Stimulated activated CD4-positive, alpha-beta T cell treated with anti-CD3 and anti-CD28 coated beads, Interleukin-15, amount 100 ng/mL, for 24 hours (primary cell): ENCODE measurements at places on chromosomes 13 and 19.
A peak's percentile ranks its signal among the peaks of the same experiment; 100 is the strongest.

GRCh38 chr13:96946709-96947311 is 47.5 kb downstream of the OXGR1 start:
- no peak for DNase-seq

DNA sequence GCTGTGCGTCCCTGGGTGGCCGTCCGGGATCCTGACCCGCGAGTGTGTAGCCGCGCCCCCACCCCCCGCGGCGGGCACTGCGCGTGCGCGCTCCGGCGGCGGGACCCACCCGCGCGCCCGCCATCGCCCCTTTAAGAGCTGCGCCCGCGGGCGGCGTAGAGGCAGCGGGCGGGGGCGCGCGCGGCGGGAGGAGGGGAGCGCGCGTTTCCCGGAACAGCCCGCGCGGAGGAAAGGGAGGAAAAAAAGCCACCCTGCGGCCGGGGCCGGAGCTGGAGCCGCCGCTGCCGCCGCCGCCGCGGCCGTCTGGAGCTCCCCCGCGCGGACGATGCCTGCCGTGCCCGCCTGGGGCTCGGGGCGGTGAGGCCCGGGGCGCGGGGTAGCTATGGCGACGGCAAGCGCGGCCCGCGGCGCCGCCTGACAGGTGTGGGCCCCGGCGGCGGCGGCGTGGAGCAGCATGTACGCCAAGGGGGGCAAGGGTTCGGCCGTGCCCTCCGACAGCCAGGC is at the start of gene SSBP4:
Gene SSBP4 (plus strand): TSS at position 204 of the 504 bp plus-strand sequence. CDS start 251 bp downstream, at position 455.
- peak; percentile 78 for DNase-seq

DNA sequence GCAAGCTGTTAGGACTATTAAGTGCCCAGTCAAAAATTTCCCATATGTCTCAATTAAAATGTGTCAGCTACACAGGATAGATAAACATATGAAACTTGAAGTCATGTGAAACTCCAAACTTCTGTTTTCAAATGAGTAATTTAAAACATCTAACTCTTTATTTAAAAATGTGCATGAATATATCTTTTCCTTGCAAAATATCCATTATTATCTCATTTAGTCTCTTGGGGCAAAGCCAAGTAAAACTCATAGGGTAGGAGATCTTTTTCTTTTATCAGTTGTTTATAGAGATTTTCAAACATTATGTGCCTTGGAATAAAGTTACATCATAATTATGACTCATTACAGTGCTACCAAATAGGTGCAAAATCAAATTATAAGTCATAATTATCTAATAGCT is 2020.1 kb upstream of the PRR20A start:
- DNase-seq, result no peak

GRCh38 chr19:1863328-1863637 is at the start of gene KLF16:
Gene KLF16 (minus strand): TSS chr19:1863579. CDS start chr19:1863497, 82 bp downstream.
- no peak for DNase-seq

- peak; percentile 72 for DNase-seq
These were observed at the start of gene SIGLEC10 for GRCh38 chr19:51417107-51417809. Gene SIGLEC10 (minus strand): TSS chr19:51417642. CDS start chr19:51417581, 61 bp downstream.
